ENCODE measurements at places on chromosomes 1 and 21.

DNA sequence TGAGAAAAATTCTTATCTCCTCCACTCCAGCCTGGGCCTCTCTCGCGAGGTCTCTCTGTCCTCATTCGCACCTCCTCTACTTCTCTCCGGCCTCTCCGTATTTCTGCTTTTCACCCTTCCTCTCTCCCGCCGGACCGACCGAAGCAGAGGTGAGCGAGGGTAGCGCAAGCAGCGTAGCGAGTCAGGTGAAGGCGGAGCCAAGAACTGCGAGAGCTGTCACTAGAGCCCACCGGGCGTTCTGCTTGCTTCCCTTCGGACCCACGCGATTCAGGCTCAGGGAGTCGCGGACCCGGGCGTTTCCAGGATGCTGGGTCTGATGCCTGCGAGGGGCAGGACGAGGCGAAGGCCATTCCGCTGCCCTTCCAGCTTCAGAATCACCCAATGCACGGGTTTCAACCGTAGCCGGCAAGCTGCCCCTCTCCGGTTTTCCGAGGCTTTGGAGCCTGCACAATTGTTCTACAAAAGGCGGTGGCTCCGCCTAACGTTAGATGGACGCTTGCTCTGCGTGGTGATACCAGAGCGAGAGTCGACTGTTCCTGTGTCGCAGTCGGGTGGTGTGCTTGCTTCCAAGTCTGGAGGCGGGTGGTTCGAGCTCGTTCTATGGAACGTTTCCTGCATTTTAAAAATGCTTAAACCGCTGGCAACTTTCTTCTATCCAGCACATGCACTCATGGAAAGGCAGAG lies 310.2 kb downstream of the FAM72C start:
- DNase-seq, result no peak

GRCh38 chr1:183188240-183188639 lies 2.2 kb downstream of the LAMC2 start:
- DNase-seq, result no peak

DNA sequence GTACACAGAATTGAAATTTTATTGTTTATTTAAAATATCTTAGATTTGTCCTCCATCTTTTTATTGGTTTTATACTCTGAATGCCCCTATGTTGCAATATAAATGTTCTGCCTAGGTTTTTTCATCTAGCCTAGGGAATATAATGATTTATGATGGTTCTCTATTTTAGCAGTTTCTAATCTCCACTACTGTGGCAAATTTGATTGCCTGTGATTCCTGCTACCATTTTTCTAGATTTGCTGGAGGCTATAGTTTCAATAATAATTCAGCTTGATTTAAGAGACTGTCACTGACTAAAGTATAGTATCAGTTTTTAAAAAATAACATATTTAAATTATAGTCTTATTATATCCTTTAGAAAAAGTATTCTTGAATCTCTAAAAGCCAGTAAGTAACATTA lies 90.5 kb downstream of the USP25 start:
- no peak for DNase-seq

GRCh38 chr21:26532208-26532607 lies 40.9 kb downstream of the CYYR1 start:
- no peak for DNase-seq

- DNase-seq, result no peak
These were observed 11.5 kb downstream of the CYB5RL start for GRCh38 chr1:54188291-54188690.

- no peak for DNase-seq
These were observed 378.0 kb upstream of the PRMT6 start for GRCh38 chr1:106678279-106679050.

DNA sequence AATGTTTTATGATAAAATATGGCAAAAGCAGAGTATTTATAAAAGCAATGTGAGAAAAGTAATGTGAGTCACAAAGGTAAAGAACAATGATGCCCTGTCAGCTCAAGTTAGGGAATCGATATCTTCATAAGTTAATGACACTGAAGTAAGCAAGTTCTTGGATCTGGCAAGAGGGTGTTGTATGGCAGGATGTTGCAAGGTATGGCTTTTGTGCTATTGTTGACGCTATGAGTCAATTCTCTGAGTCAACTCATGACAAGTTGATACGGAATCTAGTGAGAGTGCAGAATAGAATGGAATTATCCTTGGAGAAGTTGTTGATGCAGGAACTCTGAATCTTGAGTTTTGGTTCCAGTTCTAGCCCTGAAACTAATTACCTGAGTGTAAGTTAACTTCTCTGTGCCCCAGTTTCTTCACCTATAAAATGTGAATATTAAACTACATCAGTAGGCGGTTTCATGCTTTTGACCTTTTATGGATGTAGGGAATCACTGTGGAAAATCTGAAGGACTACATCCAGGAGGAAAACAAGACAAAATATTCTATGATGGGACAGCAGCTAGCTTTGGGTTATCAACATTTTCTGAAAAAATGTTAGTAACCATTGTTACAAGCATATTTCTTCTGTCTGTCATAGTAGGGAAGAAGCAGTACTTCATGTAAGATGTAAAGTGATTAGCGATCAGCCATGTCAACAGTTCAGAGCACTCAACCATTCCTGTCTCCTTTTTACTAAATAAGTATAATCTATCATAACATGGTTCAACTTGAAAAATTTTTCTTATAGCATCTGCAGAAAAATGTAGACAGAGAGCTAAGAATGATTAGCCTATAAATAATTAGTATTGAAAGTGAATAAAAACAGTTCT lies 96.9 kb downstream of the ATP6V1G3 start:
- no peak for DNase-seq

DNA sequence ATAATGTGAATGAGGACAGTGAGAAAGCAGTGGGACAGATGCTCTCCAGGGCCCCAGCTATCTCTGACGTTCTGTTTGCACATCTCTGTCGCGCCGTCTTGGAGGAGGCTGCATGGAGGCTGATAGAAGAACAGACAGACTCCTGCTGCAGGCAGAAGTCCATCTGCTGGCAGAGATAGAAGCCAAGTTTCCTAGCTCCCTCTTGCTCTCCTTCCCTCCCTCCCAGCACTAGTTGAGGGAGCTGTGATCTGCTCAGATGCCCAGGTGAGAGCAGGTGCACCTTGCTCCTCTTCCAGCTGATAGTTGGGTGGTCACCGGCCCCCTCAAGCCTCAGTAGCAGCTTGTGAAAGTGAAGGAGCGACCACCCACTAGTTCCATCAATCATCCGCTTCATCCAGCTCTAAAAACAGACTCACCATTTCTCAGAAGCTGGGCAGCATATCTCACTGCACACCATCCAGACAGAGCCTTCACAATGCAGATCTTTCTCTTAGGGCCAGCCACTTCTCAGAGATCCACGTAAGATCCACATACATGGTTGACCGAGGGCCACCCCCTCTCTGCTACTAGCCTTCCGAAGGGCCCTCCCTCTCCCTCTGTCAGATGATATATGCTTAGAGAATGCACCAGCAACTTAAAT lies 12.9 kb downstream of the LRRN2 start:
- no peak for DNase-seq

DNA sequence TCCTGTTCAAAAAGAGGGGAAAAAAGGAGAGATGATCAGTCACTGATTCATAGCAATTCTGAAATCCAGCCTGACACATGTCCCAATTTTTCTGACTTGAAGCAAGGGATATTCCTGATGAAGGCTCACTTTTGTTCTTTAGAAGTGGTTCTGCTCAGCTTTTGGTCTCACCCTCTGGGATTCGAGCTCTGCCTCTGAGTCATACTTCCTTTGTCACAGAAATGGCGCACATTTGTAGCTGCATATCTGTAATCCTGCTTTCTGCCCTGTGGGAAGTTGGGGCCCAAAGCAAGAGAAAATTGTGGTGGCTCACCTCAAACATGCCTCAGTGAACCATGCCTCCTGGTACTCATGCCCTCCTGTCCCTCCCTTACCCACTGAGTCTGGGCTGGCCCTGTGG lies 22.3 kb upstream of the FAM78B start:
- no peak for DNase-seq

DNA sequence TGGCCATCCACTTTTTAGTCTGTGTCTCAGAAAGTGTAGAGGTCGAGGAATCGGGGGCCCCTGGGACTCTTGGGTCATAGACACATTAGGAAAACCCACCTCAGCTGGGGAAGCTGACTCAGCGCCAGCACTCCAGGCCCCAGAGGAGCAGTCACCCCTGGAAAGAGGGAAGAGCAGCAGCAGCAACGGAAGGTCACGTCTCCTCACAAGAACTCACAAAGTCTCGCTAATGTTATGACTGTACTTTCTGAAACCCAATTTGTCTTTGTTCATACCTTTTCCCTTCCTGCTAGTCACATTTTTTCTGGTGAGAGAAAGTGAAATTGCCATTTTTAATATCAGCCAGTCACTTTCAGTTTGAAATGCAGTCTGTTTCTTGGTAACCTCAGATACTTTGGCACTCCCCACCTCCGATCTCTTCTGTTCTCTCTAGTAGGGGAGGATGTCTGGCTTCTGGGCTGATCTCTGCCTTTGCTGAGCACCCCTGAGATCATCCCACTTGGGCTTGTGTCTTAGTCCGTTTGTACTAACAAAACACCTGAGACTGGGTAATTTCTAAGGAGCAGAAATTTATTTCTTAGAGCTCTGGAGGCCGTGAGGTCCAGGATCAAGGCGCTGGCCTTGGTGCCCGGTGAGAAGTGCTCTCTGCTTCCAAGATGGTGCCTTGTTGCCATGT lies 6.0 kb upstream of the NLRP3 start:
- peak; percentile 88 for DNase-seq

- no peak for DNase-seq
These were observed 61.7 kb downstream of the XCL2 start for GRCh38 chr1:168482106-168482505.

DNA sequence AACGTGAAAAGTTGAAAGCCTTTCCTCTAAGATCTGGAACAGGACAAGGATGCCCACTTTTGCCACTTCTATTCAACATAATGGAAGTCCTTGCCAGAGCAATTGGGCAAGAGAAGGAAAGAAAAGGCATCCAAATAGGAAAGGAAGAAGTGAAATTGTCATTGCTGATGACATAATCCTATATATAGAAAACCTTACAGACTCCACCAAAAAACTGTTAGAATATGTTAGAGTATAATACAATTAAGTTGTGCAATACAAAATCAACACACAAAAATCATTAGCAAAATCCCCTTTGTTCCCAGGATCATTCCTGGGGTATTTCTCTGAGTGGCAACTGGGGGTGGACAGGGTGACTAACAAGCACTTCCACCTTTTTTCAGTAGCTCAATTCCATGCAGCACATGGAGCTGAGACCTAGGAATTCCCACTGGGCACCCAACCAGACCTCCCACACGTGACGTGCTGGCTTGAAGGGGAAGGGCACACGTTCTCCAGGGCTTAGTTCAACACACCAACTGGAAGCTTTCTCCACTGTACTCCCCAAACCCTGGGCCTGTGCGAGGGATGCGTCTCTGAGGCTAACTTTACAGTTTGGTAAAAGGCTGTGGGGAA lies 9.6 kb downstream of the STUM start:
- DNase-seq, result no peak

DNA sequence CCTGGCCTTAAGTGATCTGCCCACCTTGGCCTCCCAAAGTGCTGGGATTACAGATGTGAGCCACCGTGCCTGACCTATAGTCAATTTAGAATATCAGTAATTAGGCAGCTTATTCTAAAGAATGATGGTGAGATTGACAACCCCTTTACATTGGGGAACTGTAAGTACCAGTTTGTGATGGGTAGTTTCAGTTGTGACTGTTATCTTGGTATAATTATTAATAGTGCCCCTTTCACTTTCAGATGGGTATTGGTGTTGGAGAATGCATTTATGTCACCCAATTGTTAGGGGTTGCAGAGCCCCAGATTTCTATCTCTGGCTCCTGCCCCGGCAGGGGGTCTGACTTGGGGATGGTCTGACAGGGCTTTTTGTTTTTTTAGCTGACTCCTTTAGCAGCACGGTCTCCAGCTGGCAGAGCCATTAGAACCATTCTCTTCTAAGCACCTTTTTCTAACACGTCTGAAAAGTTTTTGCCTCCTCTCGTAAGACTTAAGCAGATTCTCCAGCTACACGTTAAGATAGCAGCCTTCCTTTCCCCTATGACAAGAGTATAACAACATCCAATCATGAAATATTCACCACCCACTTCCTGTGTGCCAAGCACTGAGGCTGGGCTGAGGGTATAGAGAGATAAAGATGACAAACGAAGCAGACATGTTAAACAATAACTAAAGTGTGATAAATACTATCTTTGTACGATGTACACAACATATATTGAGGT lies 157.8 kb downstream of the SDCCAG8 start:
- peak; percentile 16 for DNase-seq

GRCh38 chr1:18734461-18735223 lies 104.0 kb downstream of the PAX7 start:
- no peak for DNase-seq

GRCh38 chr1:155424091-155424490 lies 103.4 kb downstream of the RUSC1 start:
- DNase-seq, result no peak

DNA sequence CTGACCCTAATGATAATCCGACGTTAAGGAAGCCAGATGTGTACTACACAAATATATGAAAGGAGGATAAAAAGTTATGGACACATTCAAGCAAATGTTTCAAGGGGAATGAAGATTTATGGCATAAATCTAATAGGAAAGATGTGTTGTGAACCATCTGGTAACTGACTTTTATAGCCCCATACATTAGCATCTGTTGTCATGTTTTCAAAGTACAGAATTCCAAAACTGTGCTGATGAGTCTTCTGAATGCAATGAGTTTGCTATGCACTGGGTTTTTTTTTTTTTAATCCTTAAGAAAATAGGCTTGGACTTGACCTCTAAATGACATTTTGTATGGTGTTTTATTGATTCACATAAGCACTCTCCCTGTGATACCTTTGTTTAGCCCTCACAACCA lies 158.5 kb upstream of the ESRRG start:
- DNase-seq, result no peak

GRCh38 chr1:28359592-28360239 lies 9.8 kb upstream of the PHACTR4 start:
- DNase-seq, result peak; percentile 78

DNA sequence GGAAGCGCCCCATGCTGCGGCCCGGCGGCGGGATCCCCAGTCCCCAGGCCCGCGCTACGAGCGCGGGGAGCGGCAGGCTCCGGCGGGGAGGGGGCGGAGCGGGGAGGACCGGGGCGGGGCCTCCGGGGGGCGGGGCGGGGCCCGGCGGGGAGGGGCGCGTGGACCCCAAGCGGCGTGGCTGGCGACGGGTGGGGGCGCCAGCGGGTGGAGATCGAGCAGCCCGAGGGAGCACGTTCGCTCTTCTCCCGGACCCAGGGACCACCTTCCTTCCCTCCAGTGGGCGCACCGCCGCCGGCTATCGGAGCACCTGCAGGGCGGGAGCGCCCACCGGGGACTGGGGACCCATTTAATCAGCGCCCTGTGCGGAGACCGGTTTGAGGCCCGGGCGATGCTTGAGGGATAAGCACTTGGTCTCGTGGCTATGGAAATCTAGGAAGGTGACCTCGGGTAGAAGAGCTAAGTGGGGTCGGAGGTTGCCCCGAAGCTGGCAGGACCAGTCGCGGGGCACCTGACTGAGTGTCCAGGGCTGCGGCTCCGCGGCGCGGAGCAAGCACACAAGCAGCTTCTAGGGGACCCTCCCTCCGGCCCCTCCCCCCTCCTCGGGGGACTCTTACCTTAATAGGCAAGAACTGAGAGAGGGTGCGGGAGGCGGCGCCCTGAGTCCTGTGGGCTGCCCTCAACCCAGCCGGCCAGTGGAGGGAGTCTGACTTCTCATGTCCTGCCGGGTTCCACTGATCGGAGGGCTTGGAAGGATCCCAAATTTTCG lies at the start of gene TSPAN2:
Gene TSPAN2 (minus strand): TSS at position 84 of the 766 bp plus-strand sequence. CDS start 71 bp downstream, at position 13.
- no peak for DNase-seq
